ENCODE measurements at places on chromosomes 6 and 20.

GRCh38 chr6:18507018-18507415 is 119.9 kb downstream of the RNF144B start:
- no peak for DNase-seq

DNA sequence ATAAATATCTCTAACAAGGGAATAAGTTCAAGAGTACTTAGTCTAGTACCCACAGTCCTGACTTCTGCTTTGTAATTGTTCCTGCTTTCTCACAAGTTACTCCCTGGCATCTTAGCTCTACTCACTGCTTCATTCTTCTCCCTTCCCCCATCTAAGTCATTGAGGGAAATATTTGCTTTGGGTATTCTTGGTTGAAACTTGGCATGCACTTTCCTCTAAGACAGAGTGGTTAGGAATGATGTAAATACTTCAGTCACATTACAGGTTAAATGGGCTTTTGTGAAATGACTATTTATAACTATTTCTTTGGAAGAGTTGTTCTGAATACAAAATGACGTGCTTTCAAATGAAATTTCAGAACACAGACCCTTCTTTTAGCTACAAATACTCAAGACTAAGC is 67.7 kb upstream of the PLEKHG1 start:
- DNase-seq, result no peak

GRCh38 chr20:24630486-24631172 is 161.2 kb downstream of the SYNDIG1 start:
- DNase-seq, result no peak

GRCh38 chr6:17448165-17448564 is 54.8 kb downstream of the CAP2 start:
- no peak for DNase-seq

- DNase-seq, result no peak
Measured at GRCh38 chr6:114075777-114076176, 104.8 kb upstream of the HDAC2 start.
